ENCODE measurements at places on chromosomes 1 and 21.

DNA sequence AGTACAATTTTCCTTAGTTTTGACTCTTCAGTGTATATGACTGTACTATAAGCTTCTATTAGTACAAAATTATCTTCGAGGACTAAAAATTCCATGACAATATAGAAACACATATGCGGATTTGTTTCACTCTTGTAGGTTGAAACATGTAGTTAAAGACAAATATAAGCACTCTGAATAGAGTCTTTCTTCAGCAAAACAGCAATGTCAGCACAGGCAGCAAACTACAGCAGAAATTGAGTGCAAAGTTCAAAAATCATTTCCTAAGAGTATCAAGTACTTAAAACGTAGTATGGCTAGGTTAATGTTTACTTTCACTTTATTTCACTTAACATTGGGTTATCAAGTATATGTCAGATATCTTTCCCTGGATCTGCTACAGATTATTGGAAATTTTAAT lies 106.7 kb downstream of the FAF1 start:
- DNase-seq = no peak

DNA sequence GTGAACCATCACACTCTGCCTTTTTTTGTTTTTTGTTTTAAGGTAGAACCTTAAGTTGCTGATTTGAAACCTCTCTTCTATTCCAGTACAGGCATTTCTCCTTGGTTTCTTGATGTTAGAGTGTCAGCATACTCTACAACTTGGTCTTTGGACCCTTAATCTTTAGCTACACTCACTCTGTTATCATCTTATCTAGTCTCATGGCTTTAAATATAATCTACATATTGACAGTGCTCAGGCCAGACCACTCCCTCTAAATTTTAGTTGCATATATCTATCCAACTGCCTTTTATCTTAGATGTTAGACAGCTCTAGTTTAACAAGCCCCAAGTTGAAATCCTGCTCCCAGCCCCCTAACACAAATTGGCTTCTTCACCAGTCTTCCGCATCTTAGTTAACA lies 22.1 kb downstream of the NME7 start:
- no peak for DNase-seq

DNA sequence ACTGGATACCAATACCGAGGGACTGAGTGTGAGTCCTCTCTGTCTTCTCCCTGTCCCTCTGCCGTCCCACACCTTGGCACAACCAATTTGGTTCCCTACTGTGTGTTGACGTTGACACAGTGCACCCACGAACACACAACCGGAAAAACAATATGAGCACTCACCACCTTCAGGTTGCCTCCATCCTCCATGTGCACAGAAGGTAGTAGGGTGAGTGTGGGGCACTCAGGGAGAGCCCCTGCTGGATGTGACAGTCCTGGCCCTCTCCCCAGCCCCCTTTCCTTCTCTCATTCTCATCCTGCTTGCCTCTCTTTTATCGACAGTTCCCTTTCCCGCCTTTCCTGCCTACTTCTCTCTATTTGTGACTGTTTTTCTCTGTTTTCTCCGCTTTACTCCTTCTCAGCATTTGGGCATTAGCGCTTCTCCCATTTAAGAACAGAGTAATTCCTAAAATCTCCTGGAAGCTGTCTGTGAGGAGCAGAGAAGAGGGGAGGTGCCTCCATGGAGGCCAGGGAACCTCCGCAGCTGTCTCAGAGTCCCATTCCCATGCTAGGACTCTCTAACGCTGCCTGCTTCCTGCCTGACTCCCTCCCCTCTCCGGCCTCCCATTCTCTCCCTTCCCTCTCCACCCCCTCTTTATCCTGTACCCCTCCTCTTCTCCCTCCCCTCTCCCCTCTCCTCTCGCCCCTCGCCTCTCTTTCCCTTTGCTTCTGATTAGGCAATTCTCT lies 16.4 kb downstream of the CADM3 start:
- no peak for DNase-seq

DNA sequence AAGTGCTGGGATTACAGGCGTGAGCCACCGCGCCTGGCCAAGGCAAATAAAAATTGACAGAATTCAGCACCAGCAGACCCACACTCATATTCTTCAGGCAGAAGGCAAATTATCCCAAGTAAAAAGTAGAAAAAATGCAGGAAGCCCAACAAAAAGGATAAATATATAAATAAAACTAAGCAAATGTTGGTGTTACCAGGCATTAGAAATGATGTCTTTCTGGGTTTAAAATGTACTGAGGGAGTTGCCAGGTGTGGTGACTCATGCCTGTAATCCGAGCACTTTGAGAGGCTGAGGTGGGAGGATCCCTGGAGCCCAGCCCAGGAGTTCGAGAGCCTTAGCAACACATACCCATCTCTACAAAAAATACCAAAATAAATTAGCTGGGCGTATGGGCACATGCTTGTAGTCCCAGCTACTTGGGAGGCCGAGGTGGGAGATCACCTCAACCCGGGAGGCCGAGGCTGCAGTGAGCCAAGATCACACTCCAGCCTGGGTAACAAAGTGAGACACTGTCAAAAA lies 6.3 kb downstream of the INTS11 start:
- peak; percentile 97 for DNase-seq

DNA sequence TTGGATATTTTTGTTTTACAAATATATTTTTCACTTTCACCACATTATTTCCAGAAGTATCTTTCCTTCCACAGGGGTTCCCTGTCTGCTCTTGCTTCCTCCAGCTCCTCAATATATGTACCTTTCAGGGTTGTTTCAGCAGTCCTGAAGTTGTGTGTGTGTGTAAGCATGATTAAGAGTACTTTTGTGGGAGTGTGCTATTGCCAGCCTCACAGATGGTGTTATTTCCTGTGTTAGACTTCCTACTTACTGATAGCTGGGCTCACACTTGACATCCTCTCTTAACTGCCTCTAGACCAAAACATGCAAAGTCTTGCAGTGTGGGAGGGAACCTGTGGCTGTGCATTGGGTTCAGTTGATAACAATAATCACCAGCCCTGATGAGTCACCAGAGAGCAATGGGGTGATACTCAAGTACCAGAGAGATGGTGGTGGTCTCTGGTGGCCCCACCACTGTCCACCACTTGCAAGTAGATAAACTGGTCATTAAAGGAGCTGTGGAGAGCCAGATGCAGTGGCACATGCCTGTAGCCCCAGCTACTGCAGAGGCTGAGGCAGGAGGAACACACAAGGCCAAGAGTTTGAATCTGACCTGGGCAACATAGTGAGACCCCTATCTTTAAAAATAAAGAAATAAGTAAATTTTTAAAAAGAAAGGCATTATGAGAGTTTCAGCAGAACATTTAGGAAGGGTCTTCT lies 126.7 kb downstream of the NR5A2 start:
- no peak for DNase-seq

GRCh38 chr21:35280231-35280630 lies 231.1 kb upstream of the RUNX1 start:
- no peak for DNase-seq

GRCh38 chr1:10951961-10952360 lies 60.5 kb upstream of the TARDBP start:
- no peak for DNase-seq

DNA sequence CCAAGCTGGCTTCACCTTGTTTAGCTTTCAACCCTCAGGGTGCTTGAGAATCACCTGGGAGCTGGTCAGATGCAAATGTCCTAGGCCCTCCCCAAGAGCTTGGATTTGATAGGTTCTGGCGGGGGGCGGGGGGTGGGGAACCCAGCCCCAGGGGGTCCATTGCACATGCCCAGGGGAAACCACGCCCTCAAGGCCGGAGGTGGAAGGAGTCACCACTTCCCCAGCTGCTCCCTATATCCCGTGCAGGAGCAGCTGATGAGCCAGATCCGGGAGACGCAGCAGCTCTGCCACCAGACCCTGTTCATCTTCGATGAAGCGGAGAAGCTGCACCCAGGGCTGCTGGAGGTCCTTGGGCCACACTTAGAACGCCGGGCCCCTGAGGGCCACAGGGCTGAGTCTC lies 5.8 kb downstream of the TOR3A start:
- DNase-seq = no peak
